ENCODE measurements at places on chromosomes 12 and 14.

- DNase-seq, result peak; percentile 41
These were observed 213.5 kb upstream of the SLC38A2 start for GRCh38 chr12:46585854-46586621.

DNA sequence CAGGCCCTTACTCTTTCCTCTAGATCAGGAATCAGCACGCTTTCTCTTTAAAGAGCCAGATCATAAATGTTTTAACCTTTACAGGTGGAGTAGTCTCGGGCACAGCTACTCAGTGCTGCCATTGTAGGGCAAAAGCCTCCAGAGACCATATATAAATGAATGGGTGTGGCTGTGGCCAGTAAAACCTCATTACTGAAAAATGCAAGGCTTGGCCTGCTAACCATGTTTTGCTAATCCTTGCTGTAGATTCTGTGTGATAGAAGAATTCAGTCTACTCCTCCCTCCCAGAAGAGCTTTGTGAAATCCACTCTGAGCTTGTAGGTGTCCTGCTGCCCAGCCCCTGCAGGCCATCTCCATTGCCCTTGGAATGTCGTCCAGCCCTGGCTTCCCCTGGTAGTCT, 58.1 kb downstream of the HSP90AA1 start:
- DNase-seq, result no peak

- no peak for DNase-seq
These were observed 38.9 kb downstream of the DAD1 start for GRCh38 chr14:22549981-22550673.

- no peak for DNase-seq
These were observed 307.9 kb downstream of the CACNA1C start for GRCh38 chr12:2360630-2361170.

DNA sequence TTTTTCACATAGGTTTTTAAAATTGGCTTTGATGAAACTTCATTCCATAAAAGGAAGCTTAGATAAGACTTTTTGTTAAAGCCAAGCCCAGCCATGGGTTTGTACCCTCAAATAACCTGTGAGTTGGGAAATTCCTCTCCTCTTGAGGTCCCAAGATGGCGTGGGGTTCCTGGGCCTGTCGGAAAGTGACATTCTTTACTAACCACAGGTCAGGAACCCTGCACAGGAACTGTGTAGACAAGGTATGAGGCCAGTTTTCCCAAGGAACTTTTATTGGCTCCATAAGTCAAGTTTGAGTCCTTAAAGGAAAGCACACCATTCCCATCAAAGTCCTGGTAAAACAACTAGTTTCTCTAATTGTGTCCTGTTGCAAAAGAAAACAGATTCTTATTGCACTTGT, 65.0 kb upstream of the AMN start:
- no peak for DNase-seq

Measured in NCI-H460 (cell line).